GM12864 (cell line): ENCODE measurements at places on chromosomes 4 and X.

GRCh38 chr4:141711211-141711610 lies 74.8 kb downstream of the IL15 start:
- DNase-seq, result no peak

GRCh38 chr4:186204103-186204559 lies 12.8 kb downstream of the CYP4V2 start:
- no peak for DNase-seq

DNA sequence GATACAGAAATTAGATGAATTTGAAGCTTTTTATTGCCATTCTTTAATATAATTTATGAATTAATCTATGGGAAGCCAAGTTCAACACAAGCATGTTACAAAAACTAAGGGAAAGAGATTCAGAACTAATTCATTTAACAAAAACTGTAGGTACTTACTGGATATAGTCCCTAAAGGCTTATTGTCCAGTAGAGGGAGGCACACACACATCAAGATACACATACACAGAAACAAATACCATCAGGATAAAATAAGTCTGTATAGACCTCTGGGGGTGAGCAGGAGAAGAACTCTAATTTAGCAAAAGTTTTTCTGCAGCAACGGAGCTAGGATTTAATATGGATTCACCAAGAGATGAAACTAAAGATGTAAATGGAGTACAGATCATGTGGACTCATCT lies 83.0 kb upstream of the IL13RA1 start:
- DNase-seq, result no peak

DNA sequence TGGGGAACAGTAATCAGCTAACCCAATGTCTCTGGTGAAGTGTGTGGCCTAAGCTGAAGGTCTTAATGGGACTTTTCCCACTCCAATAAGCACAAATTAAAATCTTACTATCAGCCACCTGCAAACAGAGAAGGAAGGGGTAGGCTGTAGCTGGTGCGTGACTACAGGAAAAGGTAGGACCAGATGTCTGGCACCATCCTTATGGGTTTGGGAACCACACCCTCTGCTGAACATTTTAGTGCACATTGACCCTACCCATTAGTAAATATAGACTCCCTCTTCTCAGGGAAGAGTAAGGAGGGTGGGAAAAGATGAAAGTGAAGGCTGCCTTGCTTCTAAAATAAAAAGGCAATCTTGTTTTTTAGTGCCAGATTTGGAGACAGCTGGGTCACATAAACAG lies 602.8 kb downstream of the FAT4 start:
- no peak for DNase-seq

DNA sequence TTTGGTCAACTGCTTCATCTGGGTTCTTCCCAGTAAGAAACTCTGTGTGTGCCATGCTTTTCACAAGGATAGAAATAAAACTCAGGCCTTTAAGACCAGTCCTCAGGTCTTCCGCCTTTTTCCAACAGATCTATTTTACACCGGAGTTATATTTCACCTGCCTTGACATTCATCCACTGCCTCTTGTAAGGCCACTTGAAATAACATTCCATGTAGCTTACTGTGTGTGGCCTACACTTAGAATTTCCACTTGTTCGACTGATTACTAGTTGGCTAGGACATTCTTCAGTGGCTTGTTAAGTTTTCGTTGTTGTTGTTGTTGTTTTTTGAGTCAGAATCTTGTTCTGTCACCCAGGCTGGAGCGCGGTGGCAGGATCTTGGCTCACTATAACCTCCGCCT lies 92.8 kb upstream of the UNC5C start:
- DNase-seq, result no peak

DNA sequence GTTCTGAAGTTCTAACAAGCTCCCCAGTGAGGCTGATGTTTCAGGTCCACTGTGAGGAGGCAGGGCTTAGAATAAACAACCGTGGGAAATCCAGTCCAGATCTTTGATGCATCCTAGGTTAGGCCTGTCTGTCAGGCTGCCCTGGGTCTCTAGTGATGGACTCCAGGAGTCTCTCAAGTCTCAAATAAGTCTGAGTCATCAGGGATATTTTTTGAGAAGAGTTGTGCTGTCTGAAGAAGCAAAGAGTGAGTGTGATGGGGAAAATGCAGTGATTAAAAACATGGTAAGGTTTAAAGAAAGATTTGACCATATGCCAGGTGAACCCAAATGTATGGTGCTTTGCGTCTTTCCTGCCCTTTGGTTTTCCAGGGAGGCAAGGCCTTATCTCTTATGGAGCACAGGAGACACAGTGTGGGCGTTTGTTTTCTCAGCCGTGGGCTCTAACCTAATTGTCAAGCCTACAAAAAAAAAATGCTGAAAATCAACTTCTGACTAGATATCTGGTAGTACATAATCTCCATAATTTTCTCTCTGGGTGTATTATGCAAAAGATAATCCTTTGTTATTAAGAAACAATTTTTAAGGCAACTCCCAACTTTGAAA lies 100.7 kb downstream of the PTTG2 start:
- DNase-seq, result no peak

- no peak for DNase-seq
These were observed 395.1 kb downstream of the RAPGEF2 start for GRCh38 chr4:159497936-159498335.

GRCh38 chr4:10035130-10035529 lies 13.8 kb upstream of the SLC2A9 start:
- DNase-seq, result no peak
